Astrocyte (in vitro differentiated cells and primary cell): ENCODE measurements at places on chromosomes 6 and 20.

DNA sequence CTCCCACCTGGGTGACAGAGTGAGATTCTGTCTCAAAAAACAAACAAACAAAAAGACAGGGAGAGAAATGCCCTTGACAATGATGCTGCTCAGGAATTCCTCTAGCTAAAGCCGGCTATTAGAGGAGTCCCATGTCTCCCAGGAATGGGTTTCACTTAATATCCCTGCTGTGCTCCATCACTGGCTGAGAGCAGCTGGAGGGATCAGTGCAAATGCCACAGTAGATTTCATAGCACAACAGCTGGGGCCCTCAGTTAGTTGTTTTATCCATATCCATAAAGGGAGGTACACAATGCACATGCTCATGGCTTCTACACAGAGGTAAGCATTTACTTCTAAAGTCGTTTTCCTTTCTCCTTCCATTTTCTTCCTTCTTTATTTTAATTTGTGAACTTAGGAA lies 742.0 kb upstream of the POU3F2 start:
- no peaks in the 10 kb centered on the region for H3K27me3 ChIP-seq
- no peak for DNase-seq
- no peak overlapping the region for H3K27ac ChIP-seq
- H3K4me1 ChIP-seq, result no peaks in the 10 kb centered on the region
- H3K4me3 ChIP-seq, result no peak overlapping the region

DNA sequence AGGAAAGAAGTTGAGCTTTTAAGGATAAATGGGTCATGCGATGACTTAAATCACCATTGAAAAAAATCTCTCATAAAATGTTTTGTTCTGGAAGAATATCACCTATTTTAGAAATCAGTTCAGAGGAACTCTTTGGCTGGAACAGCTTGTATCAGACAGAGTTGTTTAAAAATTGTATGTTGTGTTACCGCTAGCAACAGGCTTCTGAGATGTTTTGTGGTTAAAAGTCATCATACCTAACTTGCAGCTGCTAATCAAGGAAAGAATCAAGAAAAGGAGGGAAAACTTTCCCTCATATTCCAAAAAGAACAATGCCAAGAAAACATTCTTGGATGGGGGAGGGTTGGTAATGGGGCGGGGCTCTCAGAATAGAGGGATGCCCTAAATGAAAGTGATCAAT lies 220.7 kb upstream of the CITED2 start:
- peak; percentile 68 for DNase-seq
- H3K36me3 ChIP-seq, result no peaks in the 10 kb centered on the region
- H3K27ac ChIP-seq, result no peak overlapping the region
- peaks cover 25% of the 10 kb centered on the region for H3K4me1 ChIP-seq

DNA sequence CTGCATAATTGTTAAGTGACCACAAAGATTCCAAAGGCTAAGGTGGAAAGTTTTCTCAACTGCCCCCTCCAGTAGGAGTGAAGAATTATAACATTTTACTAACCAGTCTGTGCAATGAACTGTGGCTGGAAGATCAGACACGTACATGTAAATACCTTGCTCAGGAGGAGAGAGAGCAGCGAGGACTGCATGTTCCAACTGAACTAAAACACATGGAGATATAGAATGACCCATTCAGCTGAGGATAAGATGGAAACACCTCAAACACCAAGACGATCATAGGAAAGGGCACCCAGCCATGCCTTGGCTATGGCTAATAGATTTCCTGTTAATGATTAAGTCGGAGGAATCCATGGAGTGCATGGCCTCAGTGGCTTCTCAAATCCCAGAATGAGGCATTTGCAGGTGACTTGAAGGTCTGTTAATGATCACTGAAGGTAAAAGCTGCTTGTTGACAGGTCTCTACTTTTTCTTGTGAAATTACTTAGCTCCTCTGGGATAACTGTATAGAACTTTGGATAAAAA lies 875.6 kb downstream of the TFAP2A start:
- H3K4me3 ChIP-seq, result no peak overlapping the region
- peaks cover 11% of the 10 kb centered on the region for H3K4me1 ChIP-seq
- no peak overlapping the region for H3K27ac ChIP-seq
- H3K36me3 ChIP-seq, result no peaks in the 10 kb centered on the region

- H3K4me1 ChIP-seq, result peaks cover 3% of the 10 kb centered on the region
- H3K4me3 ChIP-seq, result no peak overlapping the region
- no peak overlapping the region for H3K27ac ChIP-seq
- no peaks in the 10 kb centered on the region for H3K27me3 ChIP-seq
Observed at GRCh38 chr6:55913228-55914195, 38.1 kb upstream of the BMP5 start.

DNA sequence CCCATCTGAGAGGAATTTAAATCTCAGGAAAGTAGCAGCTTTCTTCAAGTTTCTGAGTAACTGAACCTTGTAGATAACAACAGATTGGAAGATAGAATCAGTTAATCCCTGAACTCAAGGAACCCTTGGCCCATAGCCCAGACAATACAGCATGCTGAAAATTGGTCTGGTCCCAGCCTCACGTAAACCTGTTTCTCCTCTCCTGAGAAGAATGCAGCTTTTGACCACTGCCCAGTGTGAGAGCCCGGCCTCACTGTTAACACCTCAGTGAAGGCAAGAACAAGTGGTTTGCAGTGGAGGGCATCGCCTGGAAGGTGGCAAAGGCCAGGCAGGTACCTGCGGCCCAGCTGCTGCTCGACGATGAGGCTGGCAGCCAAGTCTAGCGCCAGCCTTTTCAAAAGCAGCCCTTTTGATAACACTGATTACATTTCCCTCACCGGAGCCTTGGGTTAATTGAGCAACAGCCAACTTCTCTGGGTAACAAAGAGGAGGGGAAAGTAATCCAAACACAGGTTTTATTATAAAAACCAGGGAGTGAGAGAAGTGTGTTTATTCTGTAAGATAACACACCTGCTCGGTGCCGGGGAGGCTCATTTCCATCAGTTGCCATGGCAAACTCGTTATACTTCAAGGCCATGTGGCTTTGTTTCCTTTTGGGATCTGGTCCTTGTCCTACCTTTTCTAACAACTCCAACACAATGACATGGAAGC lies 54.0 kb downstream of the TRAF3IP2 start:
- peak; percentile 58 for DNase-seq
- H3K4me3 ChIP-seq, result peak overlapping the region; percentile 37
- H3K36me3 ChIP-seq, result no peaks in the 10 kb centered on the region
- peaks cover 32% of the 10 kb centered on the region for H3K4me1 ChIP-seq
- peak overlapping the region; percentile 93 for H3K27ac ChIP-seq
- H3K27me3 ChIP-seq, result no peaks in the 10 kb centered on the region

DNA sequence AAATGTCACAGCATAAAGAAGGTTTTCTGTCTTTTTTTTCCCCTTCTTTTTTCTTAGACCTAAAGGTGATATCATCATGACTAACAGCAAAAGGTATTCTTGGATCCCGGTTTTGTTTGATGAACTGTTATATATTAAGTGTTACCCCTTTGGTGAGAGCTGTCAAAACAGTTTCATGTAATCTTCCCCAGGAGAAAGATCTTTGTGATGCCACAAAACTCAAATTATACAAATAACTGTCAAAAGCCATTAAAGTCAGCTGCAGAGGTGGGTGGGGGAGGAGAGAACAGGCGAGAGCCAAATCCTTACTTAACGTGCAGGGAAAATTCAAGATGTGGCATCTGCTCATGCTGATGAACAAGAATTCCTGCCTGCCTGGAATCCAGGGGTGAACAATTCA lies 258.2 kb downstream of the BMP7 start:
- H3K27ac ChIP-seq, result peak overlapping the region; percentile 19
- peaks cover 14% of the 10 kb centered on the region for H3K4me1 ChIP-seq
- peaks cover 2% of the 10 kb centered on the region for H3K27me3 ChIP-seq
- no peaks in the 10 kb centered on the region for H3K36me3 ChIP-seq
- DNase-seq, result peak; percentile 26

GRCh38 chr6:151633526-151634335 lies 139.9 kb downstream of the CCDC170 start:
- H3K27ac ChIP-seq, result no peak overlapping the region
- H3K4me3 ChIP-seq, result no peak overlapping the region
- H3K4me1 ChIP-seq, result no peaks in the 10 kb centered on the region

- H3K36me3 ChIP-seq, result no peaks in the 10 kb centered on the region
- peaks cover 6% of the 10 kb centered on the region for H3K27me3 ChIP-seq
- H3K4me1 ChIP-seq, result peaks cover 20% of the 10 kb centered on the region
- no peak within 1 kb of the TSS for H3K27ac ChIP-seq
- H3K4me3 ChIP-seq, result peak within 1 kb of the TSS; percentile 59
Observed at GRCh38 chr20:43914311-43915210, at the start of gene TOX2. TSS of gene TOX2 (plus strand) at chr20:43914852. CDS start at chr20:43914892, 40 bp downstream.

- no peaks in the 10 kb centered on the region for H3K36me3 ChIP-seq
- no peak overlapping the region for H3K27ac ChIP-seq
- H3K27me3 ChIP-seq, result no peaks in the 10 kb centered on the region
- DNase-seq, result no peak
- H3K4me3 ChIP-seq, result no peak overlapping the region
Observed at GRCh38 chr6:66538551-66539135, 831.6 kb upstream of the EYS start.

- no peak overlapping the region for H3K4me3 ChIP-seq
- H3K27me3 ChIP-seq, result no peaks in the 10 kb centered on the region
- no peaks in the 10 kb centered on the region for H3K36me3 ChIP-seq
- no peaks in the 10 kb centered on the region for H3K4me1 ChIP-seq
- no peak overlapping the region for H3K27ac ChIP-seq
Observed at GRCh38 chr20:17790296-17790695, 90.5 kb downstream of the BANF2 start.

DNA sequence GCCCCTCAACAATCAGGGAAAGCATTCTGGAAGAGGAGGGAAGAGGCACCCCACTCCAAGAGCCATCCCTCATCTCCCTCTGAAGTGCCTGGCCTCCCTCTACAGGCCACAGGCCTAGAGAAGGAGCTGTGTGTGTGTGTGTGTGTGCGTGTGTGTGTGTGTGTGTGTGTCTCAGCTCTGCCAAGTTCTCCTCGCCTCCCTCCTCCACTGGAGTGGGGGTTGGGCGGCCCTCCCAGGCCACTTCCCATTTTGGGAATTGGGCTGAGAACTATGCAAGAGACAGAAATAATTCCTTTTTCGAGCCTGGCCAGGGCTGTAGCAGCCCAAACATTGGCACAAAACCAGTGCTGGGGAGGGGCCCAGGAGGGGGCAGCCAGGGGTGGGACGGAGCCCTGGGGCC lies 35.7 kb downstream of the KCNB1 start:
- H3K4me1 ChIP-seq, result no peaks in the 10 kb centered on the region
- H3K27me3 ChIP-seq, result peaks cover 27% of the 10 kb centered on the region
- no peaks in the 10 kb centered on the region for H3K36me3 ChIP-seq

- no peak overlapping the region for H3K4me3 ChIP-seq
- no peak overlapping the region for H3K27ac ChIP-seq
- peaks cover 17% of the 10 kb centered on the region for H3K4me1 ChIP-seq
- DNase-seq, result no peak
Observed at GRCh38 chr6:3019749-3020320, 20.1 kb downstream of the NQO2 start.

- H3K4me3 ChIP-seq, result no peak overlapping the region
- H3K36me3 ChIP-seq, result no peaks in the 10 kb centered on the region
- DNase-seq, result no peak
- H3K4me1 ChIP-seq, result no peaks in the 10 kb centered on the region
- no peak overlapping the region for H3K27ac ChIP-seq
Observed at GRCh38 chr20:55561259-55561658, 444.1 kb downstream of the CBLN4 start.
